ENCODE measurements at places on chromosomes 12 and 14.
A peak's percentile ranks its signal among the peaks of the same experiment; 100 is the strongest.

DNA sequence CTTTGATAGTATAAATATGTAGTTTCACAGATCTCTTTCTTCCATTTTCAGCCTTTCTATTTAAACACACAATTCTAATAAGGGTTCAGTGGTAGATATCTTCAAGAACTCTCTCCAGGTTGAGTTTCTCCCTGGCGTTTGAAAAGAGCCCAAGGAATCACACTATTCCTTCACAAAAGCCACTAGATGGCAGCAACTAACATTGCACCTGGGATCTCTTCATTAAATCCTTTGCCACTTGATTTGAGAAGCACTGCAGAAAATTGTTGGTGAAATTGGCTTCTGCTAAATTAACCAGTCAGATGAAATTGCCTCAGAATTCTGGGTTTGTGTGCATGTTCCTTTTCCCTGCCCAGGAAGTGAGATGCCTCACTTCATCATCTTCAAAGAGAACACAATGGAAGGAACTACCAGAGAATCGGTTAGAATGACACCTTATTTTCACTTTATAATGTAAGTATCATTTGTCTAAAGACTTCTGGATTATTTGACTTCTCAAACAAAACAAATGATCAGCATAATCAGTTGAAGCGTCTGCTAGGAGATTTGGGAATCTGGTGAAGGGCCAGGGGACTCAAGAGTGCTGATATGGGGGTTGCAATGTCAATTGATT is 6.8 kb downstream of the CCDC198 start:
- DNase-seq = peak; percentile 56

GRCh38 chr12:107912421-107913004 is 138.0 kb downstream of the ASCL4 start:
- DNase-seq = peak; percentile 8

DNA sequence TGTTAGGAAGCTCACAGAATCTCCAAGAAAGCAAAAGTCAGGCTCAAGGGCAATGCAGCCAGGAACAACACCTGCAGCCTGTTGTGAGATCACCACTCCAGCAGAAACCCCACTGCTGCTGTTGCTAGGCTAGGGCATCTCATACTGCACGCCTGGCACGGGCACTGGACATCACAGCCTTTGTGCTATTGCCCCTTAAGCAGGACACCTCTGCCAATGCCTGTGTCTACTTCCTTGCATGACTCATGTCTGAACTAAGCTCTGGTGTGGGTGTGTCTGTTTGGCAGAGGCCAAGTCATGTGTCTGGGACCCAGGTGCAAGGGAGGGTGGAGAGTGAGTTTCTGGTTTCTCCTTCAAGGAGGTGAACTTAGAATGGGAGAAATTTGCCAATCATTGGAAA is 10.0 kb upstream of the DDX47 start:
- DNase-seq = peak; percentile 74

DNA sequence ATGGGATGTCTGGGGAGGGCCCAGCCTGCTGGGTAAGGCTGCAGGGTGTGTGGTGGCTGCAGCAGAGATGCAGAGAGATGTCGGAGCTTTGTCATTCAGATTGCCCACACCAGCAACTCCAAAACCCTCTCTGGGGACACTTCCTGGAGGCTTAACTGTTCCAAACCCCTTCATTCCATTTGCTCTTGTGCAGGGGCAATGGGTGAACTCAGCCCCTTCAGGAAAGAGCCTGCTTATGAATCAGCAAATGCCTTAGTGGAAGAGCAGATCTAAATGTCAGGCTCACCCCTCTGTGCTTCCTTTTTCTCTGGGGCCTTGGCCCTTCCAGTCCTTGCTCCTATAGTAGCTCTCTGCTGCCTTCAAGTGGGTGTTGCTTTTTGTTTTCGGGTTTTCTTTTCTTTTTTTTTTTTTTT is 36.7 kb upstream of the GPATCH2L start:
- DNase-seq = no peak

DNA sequence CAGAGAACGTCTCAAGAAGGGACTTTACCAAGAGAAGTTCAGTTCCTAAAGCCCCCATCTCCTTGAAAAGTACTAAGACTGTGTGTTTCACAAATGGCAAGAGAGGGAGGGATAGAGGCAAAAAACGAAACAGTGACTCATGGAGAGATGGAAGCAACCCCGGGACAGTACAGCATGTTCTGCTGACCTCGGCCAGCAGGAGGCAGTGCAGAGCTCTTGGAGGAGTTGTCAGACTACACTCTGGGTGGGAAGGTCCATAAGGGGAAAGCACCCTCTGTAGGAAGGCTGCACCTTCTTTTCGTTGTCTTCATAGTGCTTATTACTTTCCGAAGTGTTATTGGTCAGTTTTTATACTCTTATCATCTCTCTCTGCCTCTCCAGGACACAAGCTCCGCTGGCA is 525.2 kb upstream of the CCDC196 start:
- peak; percentile 35 for DNase-seq

DNA sequence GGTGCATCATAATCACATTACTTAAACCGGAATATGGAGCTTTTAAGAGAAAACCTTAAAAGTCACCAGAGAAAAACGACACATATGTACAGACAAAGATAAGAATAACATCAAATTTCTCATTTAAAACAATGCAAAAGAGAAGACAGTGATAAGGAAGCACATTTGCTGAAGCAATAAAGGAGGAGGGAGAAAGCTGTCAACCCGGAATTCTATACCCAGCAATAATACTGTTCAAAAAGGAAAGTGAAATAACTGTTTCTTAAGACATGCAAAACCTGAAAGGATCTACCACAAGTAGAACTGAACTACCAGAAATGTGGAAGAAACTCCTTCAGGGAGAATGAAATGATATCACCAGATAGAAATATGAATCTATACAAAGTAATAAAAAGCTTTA is 15.4 kb downstream of the SLC6A13 start:
- DNase-seq = no peak

- DNase-seq = peak; percentile 72
Observed at GRCh38 chr12:74890237-74890599, 319.4 kb downstream of the KCNC2 start.

DNA sequence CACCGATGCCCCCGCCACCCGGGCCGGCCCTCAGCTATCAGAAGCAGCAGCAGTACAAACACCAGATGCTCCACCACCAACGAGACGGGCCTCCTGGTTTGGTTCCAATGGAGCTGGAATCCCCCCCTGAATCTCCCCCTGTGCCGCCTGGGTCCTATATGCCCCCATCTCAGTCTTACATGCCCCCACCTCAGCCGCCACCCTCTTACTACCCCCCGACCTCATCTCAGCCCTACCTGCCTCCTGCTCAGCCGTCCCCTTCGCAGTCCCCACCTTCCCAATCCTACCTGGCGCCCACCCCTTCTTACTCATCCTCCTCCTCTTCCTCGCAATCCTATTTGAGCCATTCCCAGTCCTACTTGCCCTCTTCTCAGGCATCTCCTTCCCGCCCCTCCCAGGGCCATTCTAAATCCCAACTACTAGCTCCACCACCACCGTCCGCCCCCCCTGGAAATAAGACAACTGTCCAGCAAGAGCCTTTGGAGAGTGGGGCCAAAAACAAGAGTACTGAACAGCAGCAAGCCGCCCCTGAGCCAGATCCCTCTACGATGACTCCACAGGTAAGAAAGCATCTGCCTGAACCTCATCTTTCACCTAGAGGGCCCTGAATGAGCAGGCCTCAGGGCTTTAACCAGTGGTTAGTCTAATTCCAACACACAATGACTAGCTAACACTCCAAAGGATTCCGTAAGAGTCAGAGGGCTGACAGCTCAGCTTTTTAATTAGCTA is 851 bp downstream of the YLPM1 start:
- peak; percentile 16 for DNase-seq

DNA sequence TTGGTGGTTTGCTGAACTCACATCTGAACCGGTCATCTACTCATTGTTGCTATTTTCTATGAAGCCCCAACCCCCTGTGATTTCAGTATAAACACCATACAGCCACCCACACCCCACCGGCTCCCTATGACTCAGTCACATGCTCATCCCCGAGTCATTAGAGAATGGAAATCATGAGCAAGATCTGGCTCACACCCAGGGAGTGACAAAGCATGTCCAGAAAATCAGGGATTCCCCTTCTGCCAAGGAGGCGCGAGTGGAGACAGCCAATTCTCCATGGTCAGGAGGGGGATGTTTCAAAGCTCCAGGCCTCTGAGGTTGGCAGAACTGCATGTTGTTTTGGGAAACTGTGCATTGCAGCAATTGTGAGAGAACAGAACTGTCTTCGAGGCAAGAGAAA is 657.5 kb upstream of the TBX3 start:
- DNase-seq = peak; percentile 96

DNA sequence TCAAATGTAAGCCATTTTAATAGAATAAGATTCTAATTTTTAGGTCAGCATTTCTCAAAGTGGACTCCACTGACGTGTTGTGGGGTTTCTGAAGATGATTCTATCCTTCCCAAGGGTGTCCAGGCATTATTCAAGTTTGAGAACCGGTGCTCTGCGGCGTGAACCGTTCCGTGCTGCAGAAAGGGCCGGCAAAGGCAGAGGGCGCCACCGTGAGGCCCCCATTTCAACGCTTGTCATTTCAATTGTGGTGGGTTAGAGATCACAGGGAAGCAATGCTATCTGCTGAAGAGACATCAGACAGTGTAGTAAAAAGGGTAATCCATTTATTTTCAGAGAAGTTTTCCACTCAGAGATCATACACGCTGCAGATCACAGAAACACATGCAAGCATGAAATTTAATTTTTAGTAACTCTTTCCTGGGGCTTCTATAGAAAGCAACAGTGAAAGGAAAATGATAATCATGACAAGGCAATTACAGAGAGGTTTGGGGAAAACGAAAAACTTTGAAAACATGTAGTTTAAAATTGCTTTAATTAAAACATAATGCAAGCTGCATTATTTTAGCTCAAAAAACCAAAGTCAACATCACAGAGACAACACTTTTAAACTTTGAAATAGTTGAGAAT is 201.7 kb downstream of the EXOC5 start:
- no peak for DNase-seq

DNA sequence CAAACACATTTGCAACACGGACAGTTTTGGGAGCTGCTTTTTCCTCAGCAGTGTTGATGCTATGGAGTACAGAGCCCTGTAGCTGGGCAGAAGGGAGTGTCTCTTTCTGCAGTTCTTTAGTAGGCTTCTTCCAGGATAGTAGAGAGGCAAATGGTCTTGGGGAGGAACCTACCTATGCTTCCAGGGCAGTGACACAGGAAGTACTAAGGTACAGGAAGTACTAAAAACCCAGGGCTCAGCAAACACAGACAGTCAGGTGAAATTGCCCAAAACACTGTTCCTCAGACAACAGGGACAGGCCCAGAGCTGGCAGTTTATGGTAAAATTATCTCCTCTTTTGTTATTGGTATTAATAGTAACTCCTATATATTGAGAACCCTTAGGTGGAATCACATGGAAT is 217.6 kb downstream of the TTC8 start:
- no peak for DNase-seq

- no peak for DNase-seq
Observed at GRCh38 chr12:75781532-75782046, 250.0 kb downstream of the PHLDA1 start.

GRCh38 chr12:123483602-123484248 is 25.8 kb downstream of the SNRNP35 start:
- DNase-seq = no peak

DNA sequence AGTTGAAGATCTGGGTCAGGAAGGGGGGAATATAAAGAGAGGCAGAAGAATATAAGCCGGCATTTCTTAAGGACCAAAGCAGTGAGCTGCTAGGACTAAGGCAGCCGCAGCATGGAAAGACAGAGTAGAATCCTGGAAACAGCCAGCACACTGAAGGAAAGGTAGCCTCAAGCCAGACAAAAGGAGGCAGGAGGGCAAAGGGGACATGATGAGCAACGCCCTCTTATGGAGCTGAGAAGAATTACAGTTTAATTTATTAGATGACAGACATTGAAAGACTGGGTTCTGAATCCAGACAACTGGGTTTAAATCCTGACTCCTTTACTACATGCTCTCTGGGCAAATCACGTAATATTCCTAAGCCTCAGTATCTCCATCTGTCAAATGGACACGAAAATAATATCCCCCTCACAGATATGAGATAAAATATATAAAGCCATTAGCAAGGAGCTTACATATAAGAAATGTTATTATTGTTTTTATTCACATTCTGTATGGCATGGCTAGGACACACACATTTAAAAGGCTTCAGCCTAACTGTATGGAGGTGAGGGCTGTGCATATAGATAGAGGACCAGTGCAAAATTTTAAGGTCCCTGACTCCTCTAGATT is 8.1 kb upstream of the PCED1B start:
- DNase-seq = no peak

DNA sequence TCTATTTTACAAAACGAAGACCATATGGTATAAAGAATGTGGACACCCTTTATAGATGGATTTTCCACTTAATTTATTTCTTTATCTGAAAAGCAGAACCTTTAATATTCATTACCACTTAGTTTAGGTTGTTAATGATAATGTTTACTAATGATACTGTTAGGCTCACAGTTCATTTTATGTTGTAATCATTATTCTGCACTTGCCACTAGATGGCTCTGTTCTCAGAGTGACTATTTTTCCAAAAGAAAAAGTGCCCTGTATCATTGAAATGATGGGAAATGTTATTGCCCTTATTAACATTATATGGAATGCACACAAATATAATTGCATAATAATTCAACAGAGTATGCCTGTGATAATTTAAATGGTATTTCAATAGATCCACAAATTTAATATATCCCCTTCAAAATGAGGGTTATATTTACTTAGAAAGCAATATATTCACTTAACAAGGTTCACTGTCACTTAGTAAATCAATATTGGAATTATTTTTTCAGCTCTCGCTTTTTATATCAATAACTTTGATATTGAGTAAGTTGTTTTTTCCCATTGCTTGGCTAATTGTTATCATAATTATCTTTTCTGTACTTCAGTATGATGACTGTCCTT is 95.7 kb downstream of the PDE3A start:
- DNase-seq = peak; percentile 33

GRCh38 chr12:126719912-126720705 is 1546.9 kb upstream of the TMEM132C start:
- DNase-seq = no peak

Measured in AG10803 (cell line).